ENCODE measurements at places on chromosomes 1 and 21.

- H3K36me3 ChIP-seq, result no peaks in the 10 kb centered on the region
- DNase-seq, result no peak
- H3K27me3 ChIP-seq, result no peaks in the 10 kb centered on the region
- no peaks in the 10 kb centered on the region for H3K4me1 ChIP-seq
Observed at GRCh38 chr1:201714542-201715329, 114.2 kb upstream of the IPO9 start.

DNA sequence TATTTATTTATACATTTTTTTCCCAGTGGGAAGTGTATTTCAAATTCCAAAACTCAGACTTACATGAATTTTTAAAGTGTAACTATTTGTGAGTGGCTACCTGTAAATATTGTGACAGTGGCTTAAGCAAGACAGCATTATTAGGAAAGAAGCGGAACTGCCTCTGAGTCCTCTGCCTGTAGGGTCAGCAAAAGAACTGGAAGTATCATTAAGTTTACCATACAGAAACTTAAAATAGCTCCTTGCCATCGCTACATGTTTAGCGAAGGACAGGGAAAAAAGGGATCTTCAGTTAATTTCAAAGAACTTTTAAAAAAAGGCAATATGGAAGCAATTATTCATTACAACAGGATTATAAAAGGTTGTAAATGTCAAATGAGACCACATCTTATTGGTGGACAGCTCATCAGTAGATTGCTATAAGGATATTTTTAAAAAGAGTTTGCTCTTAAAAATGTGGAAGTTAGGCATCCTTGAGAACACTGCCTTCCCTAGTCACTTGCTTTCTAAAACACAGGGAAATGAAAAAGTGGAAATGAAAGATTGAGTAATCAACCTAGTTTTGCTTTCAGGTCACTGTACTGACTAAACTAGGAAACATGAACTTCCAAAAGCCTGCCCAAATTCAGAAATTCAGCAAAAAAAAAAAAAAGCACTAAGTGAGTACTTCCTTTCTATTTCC is 39.2 kb downstream of the NSL1 start:
- H3K4me1 ChIP-seq, result peaks cover 36% of the 10 kb centered on the region
- DNase-seq, result no peak
- H3K36me3 ChIP-seq, result no peaks in the 10 kb centered on the region
- H3K27me3 ChIP-seq, result no peaks in the 10 kb centered on the region
- H3K27ac ChIP-seq, result peak overlapping the region; percentile 71

- no peak overlapping the region for H3K27ac ChIP-seq
- no peak overlapping the region for H3K4me3 ChIP-seq
- H3K4me1 ChIP-seq, result no peaks in the 10 kb centered on the region
Observed at GRCh38 chr1:210821615-210822014, 312.3 kb downstream of the KCNH1 start.

GRCh38 chr1:6776895-6777294 is 8.4 kb upstream of the CAMTA1 start:
- no peaks in the 10 kb centered on the region for H3K36me3 ChIP-seq
- peaks cover 4% of the 10 kb centered on the region for H3K27me3 ChIP-seq
- no peak overlapping the region for H3K27ac ChIP-seq
- H3K4me3 ChIP-seq, result no peak overlapping the region
- H3K4me1 ChIP-seq, result no peaks in the 10 kb centered on the region

DNA sequence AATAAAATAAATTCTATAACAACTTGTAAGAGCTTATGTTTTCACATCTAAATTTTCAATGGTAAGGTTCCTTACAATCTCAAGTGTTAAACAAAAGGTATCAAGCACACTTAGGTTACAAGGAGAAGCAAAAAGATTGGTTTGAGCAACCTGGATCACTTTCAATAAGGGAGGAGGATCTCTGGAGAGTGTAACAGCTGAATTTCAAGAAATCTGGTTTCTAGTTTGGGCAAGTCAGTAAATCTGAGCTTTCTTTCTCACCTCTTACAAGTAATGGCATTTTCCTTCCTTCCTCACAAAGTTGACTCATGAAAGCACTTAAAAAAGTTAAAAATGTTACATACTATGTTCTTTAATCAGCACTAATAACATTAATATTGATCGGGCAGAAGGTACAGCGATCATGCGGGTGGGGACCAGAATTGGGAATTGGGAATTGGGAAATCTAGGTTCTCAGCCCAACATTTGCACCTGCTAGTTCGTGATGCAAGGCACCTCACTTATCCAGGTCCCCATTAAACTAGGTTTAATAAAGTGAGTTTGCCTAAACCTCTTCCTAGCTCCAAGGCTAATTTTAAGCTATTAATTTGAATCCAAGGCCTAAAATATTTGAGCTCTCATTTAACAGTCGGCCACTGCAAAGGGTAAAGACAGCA is 3.1 kb downstream of the NUCKS1 start:
- peaks cover 37% of the 10 kb centered on the region for H3K4me1 ChIP-seq
- H3K36me3 ChIP-seq, result no peaks in the 10 kb centered on the region
- H3K27me3 ChIP-seq, result no peaks in the 10 kb centered on the region
- DNase-seq, result no peak
- peak overlapping the region; percentile 97 for H3K27ac ChIP-seq

DNA sequence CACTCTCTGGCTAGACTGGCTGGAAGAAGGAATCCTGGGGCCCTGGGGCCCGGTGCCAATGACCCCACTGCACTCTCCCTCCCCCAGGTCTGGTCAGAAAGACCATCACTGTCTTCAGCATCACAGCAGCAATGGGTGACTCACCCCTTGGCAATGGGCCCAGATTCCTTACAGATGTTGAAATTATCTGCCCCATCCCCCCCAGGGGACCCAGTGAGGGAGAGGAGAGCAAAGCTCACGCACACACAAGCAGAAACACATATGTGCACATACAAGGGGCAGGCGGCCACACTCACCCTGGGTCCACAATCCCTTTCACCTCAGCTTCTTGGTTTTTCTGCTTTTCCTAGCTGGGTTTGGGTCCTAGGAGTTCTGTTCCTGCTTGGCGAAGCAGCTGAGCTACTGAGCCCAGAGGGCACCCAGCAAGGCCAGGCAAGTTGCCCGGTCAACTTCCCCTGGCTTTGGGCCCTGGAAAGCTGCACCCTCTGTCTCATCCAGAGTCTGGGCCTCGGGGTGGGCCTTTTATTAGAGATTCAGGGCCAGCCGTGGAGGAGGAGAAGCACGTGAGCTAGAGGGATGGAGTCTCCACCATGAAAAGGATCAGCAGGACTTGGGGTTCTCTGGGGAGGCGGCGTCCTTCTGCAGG is 2.6 kb downstream of the COL16A1 start:
- H3K4me1 ChIP-seq, result peaks cover 12% of the 10 kb centered on the region
- no peak overlapping the region for H3K4me3 ChIP-seq
- H3K36me3 ChIP-seq, result no peaks in the 10 kb centered on the region
- DNase-seq, result no peak
- no peak overlapping the region for H3K27ac ChIP-seq

DNA sequence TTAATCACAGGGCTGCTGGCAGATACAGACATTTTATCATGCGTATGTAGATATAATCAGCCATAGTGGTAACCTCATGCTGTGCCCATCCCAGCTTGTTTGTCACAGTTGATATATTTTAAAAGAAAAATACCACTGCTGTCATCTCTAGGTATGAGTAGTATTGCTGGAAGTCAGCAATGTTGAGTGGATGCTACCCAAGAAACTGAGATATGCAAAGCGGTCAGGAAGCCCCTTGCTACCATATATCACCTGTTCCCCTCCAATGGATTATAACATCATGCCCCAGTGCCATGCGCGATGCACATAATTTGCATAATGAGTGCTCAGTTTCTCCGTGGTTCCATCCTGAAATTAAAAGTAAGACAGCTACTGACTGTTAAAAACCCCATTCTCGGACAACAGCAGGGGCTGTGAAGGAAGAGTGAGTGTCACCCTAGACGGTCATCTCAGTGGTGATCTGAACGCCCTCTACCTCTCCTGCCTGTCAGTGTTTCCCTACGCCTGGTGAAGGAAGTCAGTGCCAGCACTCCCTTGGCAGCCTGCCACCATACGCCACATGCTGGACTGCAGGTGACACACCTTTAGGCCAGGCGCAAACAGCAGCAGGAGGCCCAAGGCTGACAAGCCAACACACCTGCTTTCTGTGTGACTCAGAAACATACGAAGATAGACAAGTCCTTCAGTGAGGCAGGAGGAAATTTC is 2.7 kb downstream of the IL10RB start:
- H3K4me3 ChIP-seq, result peak overlapping the region; percentile 90
- H3K4me1 ChIP-seq, result peaks cover 48% of the 10 kb centered on the region
- H3K27ac ChIP-seq, result peak overlapping the region; percentile 86
- no peaks in the 10 kb centered on the region for H3K27me3 ChIP-seq

GRCh38 chr1:175656416-175656815 is 87.0 kb downstream of the TNR start:
- no peaks in the 10 kb centered on the region for H3K27me3 ChIP-seq
- H3K4me1 ChIP-seq, result no peaks in the 10 kb centered on the region
- no peak overlapping the region for H3K27ac ChIP-seq
- no peak for DNase-seq
- H3K36me3 ChIP-seq, result no peaks in the 10 kb centered on the region

GRCh38 chr1:222098404-222098803 is 356.5 kb upstream of the DUSP10 start:
- no peak for DNase-seq
- H3K36me3 ChIP-seq, result no peaks in the 10 kb centered on the region
- H3K4me3 ChIP-seq, result no peak overlapping the region
- H3K27me3 ChIP-seq, result peaks cover 10% of the 10 kb centered on the region
- H3K27ac ChIP-seq, result no peak overlapping the region

GRCh38 chr1:99369154-99369553 is 104.9 kb downstream of the PLPPR4 start:
- no peaks in the 10 kb centered on the region for H3K4me1 ChIP-seq
- H3K36me3 ChIP-seq, result no peaks in the 10 kb centered on the region
- H3K27me3 ChIP-seq, result no peaks in the 10 kb centered on the region
- H3K27ac ChIP-seq, result no peak overlapping the region

- no peak overlapping the region for H3K4me3 ChIP-seq
- no peak for DNase-seq
- H3K36me3 ChIP-seq, result no peaks in the 10 kb centered on the region
Observed at GRCh38 chr1:177586429-177586828, 383.4 kb downstream of the SEC16B start.

DNA sequence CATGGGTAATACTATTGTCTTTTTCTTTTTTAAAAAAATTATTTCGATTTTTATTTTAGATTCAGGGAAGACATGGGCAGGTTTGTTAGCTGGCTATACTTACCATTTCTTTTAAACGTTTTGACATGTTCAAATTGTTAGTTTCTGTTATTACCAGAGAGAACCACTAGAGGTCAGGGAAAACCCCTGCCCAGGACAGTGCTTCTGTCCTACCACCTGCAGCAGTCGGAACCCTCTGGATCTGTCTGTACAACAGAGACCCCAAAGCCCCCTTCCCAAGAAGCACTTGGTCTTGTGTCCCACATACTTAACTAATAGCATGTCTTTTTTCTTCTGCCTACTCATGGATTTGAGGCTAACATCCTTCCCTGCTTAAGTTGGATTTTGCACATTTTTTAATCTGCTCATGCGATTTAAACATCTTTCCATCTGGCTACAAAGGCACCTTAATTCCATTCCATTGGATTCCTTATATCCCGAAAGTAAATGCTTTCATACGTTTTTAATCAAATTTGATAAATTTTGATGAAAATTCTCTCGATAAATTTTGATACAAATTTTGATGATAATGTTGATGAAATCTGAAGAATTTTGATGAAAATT is 10.0 kb upstream of the C1orf115 start:
- H3K4me1 ChIP-seq, result no peaks in the 10 kb centered on the region
- no peaks in the 10 kb centered on the region for H3K36me3 ChIP-seq
- H3K27ac ChIP-seq, result no peak overlapping the region

- H3K27ac ChIP-seq, result no peak overlapping the region
- no peaks in the 10 kb centered on the region for H3K4me1 ChIP-seq
- no peak for DNase-seq
- H3K27me3 ChIP-seq, result peaks cover 9% of the 10 kb centered on the region
Observed at GRCh38 chr1:115946116-115946515, 30.2 kb upstream of the SLC22A15 start.

GRCh38 chr1:58921342-58921741 is 137.5 kb upstream of the JUN start:
- H3K27me3 ChIP-seq, result peaks cover 3% of the 10 kb centered on the region
- DNase-seq, result no peak
- H3K4me1 ChIP-seq, result peaks cover 15% of the 10 kb centered on the region
- no peaks in the 10 kb centered on the region for H3K36me3 ChIP-seq

GRCh38 chr1:228862542-228863505 is 127.5 kb downstream of the RHOU start:
- no peak overlapping the region for H3K4me3 ChIP-seq
- no peak overlapping the region for H3K27ac ChIP-seq
- no peaks in the 10 kb centered on the region for H3K27me3 ChIP-seq
- no peak for DNase-seq

- peaks cover 3% of the 10 kb centered on the region for H3K4me1 ChIP-seq
- DNase-seq, result no peak
- H3K36me3 ChIP-seq, result no peaks in the 10 kb centered on the region
- H3K27ac ChIP-seq, result no peak overlapping the region
- H3K4me3 ChIP-seq, result peak overlapping the region; percentile 7
- H3K27me3 ChIP-seq, result peaks cover 3% of the 10 kb centered on the region
Observed at GRCh38 chr21:20998456-20998789, 214 bp downstream of the NCAM2 start.

- H3K36me3 ChIP-seq, result no peaks in the 10 kb centered on the region
- H3K27me3 ChIP-seq, result peaks cover 9% of the 10 kb centered on the region
- no peak overlapping the region for H3K27ac ChIP-seq
- no peak overlapping the region for H3K4me3 ChIP-seq
Observed at GRCh38 chr1:165542015-165542631, 1.7 kb upstream of the LRRC52 start.

DNA sequence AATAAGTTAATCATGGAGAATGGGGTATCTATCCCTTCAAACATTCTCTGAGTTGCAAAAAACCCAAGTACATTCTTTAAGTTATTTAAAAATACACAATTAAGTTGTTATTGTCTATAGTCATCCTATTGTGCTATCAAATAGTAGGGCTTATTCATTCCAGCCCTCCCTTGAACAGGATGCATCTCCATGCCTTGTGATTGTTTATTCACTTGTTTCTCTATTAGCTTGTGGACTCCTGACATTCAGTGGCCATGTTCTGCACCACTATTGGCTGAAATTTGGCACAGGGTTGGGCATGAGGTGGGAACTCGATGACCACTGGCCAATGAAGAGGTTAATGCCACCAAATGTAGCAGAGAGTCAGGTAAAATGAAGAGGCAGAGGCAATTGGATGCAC is 272.8 kb downstream of the TNR start:
- no peak overlapping the region for H3K27ac ChIP-seq
- no peaks in the 10 kb centered on the region for H3K4me1 ChIP-seq
- DNase-seq, result no peak
- no peak overlapping the region for H3K4me3 ChIP-seq

- no peaks in the 10 kb centered on the region for H3K27me3 ChIP-seq
- no peak for DNase-seq
- H3K4me3 ChIP-seq, result no peak overlapping the region
- no peak overlapping the region for H3K27ac ChIP-seq
Observed at GRCh38 chr1:76352741-76353435, 278.3 kb downstream of the ST6GALNAC3 start.

Data from CD4-positive, CD25-positive, alpha-beta regulatory T cell (primary cell).